ENCODE measurements at places on chromosomes 12 and 14.

GRCh38 chr14:93184391-93185348, at the start of the genes LYSET and MOAP1:
Gene LYSET (plus strand): TSS chr14:93185317. CDS start chr14:93185406, 89 bp downstream.
Gene MOAP1 (minus strand): TSS chr14:93184897. CDS start chr14:93184242, 655 bp downstream.
- DNase-seq, result peak; percentile 91

- no peak for DNase-seq
These were observed 52.5 kb downstream of the KIAA0586 start for GRCh38 chr14:58479975-58480374.

- no peak for DNase-seq
These were observed 27.0 kb upstream of the ESRRB start for GRCh38 chr14:76348898-76349297.

- no peak for DNase-seq
These were observed 416.0 kb downstream of the LRIG3 start for GRCh38 chr12:58504143-58504938.

GRCh38 chr14:98112194-98112780, 1159.7 kb downstream of the BCL11B start:
- DNase-seq, result no peak

DNA sequence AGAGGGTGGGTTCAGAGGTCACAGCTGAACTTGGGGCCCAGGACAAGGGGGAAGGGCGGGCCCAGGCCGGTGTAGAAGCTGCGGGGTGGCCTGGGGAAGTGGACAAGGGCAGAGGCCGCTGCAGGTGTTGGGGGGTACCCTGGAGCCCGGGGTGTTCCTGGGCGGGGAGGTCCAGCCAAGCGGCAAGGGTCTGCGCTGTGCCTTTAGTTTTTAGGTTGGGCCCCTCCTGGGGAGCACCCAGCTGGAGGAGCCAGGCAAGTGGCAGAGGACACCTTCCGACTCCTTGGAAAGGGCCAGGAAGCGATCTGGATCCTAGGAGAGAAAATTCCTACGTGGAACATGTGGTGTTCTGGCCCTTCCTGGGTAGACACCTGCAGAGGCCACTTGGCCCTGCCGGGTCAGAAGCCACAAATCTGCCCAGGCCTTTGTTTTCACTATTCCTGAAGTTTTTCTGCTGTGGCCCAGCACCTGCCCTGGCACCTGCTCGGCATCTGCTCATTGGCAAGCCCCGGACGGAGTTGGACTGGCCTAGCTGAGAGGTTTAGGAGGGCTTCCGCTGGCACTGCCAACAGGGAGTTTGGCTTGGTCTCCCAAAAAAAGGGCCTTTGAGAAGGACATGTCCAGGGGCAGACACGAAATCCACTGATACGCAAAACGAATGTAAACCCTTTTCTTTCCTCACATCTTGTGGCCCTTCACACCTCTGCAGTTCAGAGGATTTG, 61.1 kb downstream of the SMUG1 start:
- DNase-seq, result no peak

GRCh38 chr12:50325890-50326391, 42.6 kb upstream of the LIMA1 start:
- no peak for DNase-seq

GRCh38 chr12:130258863-130259262, 78.8 kb upstream of the PIWIL1 start:
- DNase-seq, result no peak

- no peak for DNase-seq
These were observed 18.7 kb downstream of the FBXL14 start for GRCh38 chr12:1575408-1576401.

DNA sequence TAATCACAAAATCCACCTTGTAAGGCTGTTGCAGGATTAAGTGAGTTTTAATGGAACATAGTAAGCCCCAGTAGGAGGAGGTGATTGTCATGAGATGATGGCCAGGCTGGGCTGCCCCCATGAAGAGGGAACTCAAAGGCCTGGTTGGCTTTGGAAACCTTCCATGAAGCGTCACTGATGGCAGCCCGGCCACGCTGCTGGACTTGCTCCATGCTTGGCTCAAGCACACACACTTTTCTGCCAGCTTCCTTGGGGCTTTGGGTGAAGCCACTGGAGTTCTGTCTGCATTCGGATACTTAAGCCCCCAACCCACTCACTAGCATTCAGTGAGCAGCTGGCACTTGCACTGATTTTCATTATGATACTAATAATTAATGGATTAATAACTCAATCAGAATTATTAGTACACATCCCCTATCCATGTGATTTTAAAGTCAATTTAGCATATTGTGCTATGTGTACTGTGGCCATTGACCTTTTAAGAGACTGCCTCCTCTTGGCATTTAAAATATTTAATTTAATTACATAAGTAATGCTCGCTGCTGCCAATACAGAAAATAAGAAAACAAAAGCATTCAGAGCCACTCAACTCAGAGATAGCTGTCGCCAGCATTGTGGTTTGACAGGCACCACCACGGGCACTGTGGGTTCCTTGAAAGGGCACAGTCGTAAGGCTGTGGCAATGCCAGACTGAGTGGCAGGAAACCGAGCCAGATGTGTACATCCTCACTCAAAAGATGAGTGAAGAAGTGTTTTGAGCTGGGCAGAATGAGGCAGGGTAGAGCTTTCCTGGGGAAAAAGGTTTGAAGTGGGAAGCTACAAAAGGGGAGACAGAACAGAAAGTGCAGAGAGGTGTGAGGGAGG, 15.9 kb downstream of the KRT85 start:
- DNase-seq, result peak; percentile 52

DNA sequence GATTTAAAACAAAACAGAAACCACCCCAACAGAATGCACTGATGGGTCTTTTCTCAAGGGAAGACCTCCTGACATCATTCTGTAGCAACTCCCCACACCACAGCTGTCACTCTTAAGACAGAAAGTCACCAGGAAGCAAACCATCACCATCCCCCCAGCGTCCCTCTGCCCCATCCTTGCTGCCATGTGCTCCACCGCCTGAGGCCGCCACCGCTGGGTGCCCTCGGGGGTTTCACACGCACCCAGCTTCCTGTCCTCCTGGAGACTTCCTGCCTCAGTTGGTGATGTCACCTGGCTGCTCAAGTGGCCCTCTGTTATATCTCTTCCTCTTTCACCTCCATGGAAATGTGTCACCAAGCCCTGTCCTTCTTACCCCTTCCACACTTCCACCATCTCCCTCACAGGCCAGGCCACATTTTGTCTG, 71.4 kb upstream of the GPR68 start:
- no peak for DNase-seq

- DNase-seq, result no peak
These were observed 14.0 kb downstream of the ATP6V1D start for GRCh38 chr14:67345583-67345982.

- no peak for DNase-seq
These were observed 70.7 kb upstream of the TMEM263 start for GRCh38 chr12:106885026-106885425.

DNA sequence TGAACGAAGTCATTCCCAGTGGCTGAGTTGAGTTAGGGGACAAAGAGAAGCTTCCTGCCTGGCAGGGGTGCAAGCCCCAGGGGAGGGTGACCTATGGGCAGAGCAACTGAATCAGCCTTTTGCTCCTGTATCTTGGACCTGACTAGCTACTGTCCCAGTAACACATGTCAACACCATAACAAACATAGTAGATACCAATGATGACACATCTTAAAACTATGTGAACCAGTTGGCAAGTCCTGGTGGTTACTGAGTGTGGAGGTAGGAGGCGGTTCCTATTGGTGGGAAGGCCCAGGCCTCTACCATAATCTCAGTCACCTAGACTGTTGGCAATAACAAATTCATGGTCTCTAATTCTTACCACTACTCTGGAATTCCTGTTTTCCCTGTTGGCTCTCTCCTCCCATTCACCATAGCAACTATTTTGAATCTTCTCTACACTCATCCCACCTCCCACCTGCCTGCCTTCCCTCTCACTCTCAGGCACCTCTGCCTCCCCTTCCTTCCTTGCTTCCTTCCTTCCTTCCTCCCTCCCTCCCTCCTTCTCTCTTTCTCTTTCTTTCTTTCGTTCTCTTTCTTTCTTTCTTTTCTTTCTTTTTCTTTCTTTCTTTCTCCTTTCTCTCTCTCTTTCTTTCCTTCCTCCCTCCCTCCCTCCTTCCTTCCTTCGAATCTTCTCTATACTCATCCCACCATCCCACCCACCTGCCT, 8.1 kb upstream of the P2RX7 start:
- no peak for DNase-seq

DNA sequence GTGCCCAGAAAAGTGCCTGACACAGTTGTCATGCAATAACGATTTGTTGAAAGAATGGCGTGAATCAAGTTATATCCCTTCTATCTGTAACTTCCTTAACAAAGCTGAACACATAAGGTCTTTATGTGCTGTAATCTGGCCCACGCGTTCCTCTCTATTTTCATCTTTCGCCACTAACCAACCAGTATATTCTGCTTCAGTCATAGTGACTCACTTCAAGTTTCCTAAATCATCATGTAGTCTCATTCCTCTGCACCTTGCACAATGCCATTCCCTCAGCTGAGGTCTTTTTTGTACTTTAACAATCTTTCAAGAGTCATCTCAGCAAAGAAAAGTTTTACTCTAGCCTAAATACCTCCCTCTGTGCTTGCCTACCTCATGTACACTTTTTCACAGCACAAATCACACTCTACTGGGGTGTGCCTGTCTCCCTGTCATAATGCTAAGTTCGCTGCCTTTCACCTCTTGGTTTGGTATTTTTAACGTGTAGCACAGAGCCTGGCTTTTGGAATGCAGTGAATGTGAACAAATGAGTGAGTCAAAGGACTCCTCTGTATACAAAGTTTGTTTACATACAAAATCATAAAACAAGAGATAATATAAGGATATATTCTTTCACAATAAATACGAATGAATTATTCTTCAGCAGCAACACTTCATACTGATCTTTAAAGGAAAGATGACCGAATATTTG, 2.9 kb upstream of the CMAS start:
- no peak for DNase-seq

DNA sequence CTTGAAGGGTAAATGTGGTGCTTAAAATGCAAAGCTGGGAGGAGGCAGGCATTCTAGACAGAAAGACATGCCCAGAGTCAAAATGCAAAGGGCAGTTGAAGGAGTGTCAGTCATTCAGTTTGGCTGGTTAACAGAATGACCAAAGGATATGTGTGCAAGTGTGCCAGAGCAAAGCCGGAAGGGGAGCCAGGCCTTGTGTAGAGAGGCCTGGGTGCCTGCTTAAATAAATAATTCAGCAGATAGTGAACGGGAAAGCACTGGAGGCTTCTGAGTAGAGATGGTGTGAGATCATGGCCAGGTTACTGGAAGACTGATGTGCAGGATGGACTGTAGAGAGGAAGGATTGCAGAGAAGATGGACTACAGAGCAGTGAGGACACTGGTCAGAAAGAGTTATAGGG, 244.9 kb downstream of the PRKD1 start:
- DNase-seq, result no peak

- DNase-seq, result no peak
These were observed 113.9 kb downstream of the AEBP2 start for GRCh38 chr12:19553175-19553574.

DNA sequence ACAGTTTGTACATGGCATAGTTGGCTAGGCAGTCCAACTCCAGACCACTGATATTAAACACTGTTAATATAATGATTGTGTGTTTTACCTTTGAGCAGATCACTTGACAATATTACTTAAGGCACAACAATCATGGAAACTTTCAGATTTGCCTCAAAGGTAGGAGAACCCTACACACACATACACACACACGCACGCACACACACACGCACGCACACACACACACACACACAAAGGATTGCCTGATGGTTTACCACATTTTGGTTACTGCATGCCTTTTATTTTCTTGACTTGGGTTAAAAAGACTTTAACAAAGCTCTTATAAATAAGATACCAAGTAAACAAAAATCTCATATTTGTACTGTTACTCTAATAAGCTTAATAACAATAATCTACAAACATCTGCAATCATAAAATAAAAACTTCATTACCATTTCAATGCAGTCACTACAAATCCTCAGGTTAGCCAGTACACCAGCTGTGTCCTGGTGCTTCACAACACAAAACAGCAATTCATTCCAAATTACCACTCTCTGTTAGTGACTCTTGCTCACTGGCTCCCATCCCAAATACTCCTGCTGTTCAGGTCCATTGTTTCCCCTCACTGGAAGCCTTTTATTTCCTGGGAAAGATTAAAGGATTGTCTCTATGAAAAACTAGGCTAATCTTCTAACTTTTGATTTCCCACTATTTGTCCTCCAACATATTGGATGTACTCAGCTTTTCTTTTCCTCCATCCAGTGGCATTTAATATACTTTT, 175.2 kb upstream of the ATP2B1 start:
- no peak for DNase-seq

- no peak for DNase-seq
These were observed 636.1 kb downstream of the KCNH5 start for GRCh38 chr14:62409169-62409568.

DNA sequence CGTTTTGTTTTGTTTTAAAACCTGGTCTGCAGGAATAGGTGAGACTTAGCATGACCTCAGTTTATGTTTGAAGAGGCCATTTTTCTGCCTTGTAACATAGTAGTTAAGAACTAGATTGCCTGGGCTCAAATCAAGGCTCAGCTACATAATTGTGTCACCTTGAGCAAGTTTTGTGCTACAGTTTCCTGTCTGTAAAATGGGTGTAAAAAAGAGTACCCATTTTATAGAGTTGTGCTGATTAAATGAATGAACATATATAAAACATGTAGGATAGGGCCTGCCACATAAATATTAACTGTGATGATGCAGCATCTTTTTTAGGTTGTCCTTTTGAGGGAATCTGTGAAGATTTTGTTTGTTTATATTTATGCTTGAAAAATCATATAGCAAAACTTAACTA, 7.2 kb downstream of the WNK1 start:
- no peak for DNase-seq

- no peak for DNase-seq
These were observed 194.5 kb downstream of the PHETA1 start for GRCh38 chr12:111174251-111174960.

DNA sequence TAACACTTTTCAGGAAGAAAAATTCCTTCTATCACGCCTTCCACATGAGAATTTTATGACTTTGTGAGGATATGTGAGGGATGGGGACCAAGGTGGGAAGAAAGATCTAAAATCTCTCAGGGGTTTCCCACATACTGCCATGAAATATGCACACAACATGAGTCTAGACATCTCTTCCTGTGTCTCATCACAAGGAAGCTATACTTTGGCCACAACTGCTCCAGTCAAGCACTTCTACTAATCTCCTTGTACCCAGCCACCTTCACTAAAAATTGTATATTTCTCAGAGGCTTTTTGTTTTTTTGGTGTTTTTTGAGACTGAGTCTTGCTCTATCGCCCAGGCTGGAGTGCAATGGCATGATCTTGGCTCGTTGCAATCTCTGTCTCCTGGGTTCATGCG, 3.2 kb downstream of the OSBPL8 start:
- no peak for DNase-seq

GRCh38 chr12:119660076-119660475, 7.9 kb upstream of the PRKAB1 start:
- DNase-seq, result no peak

- peak; percentile 57 for DNase-seq
These were observed 5.7 kb downstream of the WNT5B start for GRCh38 chr12:1634590-1635191.

GRCh38 chr14:70662080-70662479, 20.4 kb downstream of the TTC9 start:
- no peak for DNase-seq

- DNase-seq, result no peak
These were observed 135.8 kb downstream of the EML1 start for GRCh38 chr14:99928963-99929362.
